Activated CD4-positive, alpha-beta T cell treated with anti-CD3 and anti-CD28 coated beads, Interleukin-2, amount 10 ng/mL, durations not matched to agents 24 days and 14 days (primary cell): ENCODE measurements at places on chromosomes 11 and 22. TPM values are rescaled to one million over a fixed set of nuclear protein-coding genes. Genes with fewer than 3 reads are reported as not detected.
A peak's percentile ranks its signal among the peaks of the same experiment; 100 is the strongest.

The CNIH2 gene
- total RNA-seq = 1.0 and 2.7 TPM in 2 replicates

The TTC28 gene
- 1.3 and 2.2 TPM in 2 replicates for total RNA-seq

The CSF2RB gene
- total RNA-seq = 5.0 and 5.2 TPM in 2 replicates

The DRD4 gene
- 0.14 and 0.28 TPM in 2 replicates for total RNA-seq

The PGA4 gene
- not detected in 2 replicates for total RNA-seq

The KLHL35 gene
- 1.7 and 2.0 TPM in 2 replicates for total RNA-seq

The LRRC75B gene
- 2.6 and 3.2 TPM in 2 replicates for total RNA-seq

GRCh38 chr11:116366980-116367645 lies 405.7 kb downstream of the BUD13 start:
- H3K27ac ChIP-seq = no peak overlapping the region
- H3K4me3 ChIP-seq = no peak overlapping the region
- H3K4me1 ChIP-seq = no peaks in the 10 kb centered on the region
- no peak for DNase-seq

GRCh38 chr11:115198321-115198741 lies 305.9 kb downstream of the CADM1 start:
- no peaks in the 10 kb centered on the region for H3K36me3 ChIP-seq
- peaks cover 4% of the 10 kb centered on the region for H3K4me1 ChIP-seq
- peaks cover 6% of the 10 kb centered on the region for H3K27me3 ChIP-seq
- no peak overlapping the region for H3K27ac ChIP-seq
- no peak for DNase-seq

DNA sequence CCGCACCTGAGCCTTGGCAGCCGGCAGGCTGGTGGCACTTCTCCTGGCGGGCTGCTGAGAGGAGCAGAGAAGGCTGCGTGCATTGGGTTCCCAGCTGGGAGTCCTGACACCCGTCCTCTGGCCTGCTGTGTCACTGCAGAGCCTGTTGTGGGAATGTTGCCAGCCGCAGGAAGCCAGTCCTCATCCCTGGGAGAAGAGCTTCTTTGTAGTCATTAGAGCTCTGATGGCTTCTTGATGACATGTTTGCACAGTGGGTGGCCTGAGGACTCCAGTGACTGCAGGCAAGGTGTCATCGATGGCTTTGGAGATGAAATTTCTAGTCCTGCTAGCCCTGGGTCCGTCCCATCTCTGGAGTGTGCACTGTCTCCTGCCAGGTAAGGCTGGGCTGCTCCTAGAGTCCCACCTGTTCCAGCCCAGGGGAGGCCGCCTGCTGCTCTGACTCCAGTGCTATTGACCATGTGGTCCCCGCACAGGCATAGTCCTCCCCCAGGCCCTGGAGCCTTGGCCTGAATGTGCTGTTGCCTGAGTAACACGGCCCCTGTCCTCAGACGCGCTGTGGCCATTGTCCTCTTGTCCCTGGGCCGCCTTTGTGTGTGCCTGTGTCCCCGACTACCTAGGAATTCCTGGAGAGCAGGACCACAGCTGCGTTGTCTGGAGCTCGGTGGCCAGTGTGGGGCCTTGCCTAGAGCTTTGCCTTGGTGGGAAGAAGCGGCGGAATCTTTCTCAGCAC lies 129.2 kb downstream of the CACNA1I start:
- no peak overlapping the region for H3K27ac ChIP-seq
- H3K4me1 ChIP-seq = no peaks in the 10 kb centered on the region
- DNase-seq = no peak
- H3K27me3 ChIP-seq = peaks cover 7% of the 10 kb centered on the region

GRCh38 chr11:105100206-105100605 lies 39.4 kb downstream of the CARD18 start:
- peak; percentile 74 for DNase-seq
- H3K4me3 ChIP-seq = peak overlapping the region; percentile 85
- peak overlapping the region; percentile 81 for H3K27ac ChIP-seq
- peaks cover 29% of the 10 kb centered on the region for H3K4me1 ChIP-seq
- no peaks in the 10 kb centered on the region for H3K27me3 ChIP-seq

- no peak for DNase-seq
- H3K27ac ChIP-seq = no peak overlapping the region
- no peaks in the 10 kb centered on the region for H3K36me3 ChIP-seq
Observed at GRCh38 chr11:67365736-67366444, 7.5 kb downstream of the CLCF1 start.

- H3K27ac ChIP-seq = no peak overlapping the region
- H3K36me3 ChIP-seq = peaks cover 3% of the 10 kb centered on the region
- DNase-seq = no peak
- no peak overlapping the region for H3K4me3 ChIP-seq
Observed at GRCh38 chr11:65329478-65329877, 4.2 kb upstream of the DPF2 start.

DNA sequence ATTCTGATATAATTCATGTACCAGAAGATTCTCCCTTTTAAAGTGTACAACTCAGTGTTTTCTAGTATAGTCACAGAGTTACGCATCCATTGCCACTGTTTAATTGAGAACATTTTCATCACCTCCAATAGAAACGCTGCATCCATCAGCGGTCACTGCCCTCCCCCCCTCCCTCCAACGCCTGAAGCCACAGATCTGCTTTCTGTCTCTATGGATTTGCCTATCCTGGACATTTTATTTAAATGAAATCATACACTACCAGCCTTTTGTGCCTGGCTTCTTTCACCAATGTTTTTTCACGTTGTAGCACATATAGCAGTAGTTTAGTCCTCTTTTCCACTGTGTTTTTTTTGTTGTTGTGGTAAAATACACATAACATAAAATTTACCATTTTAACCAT lies 22.8 kb downstream of the TCP11L1 start:
- H3K36me3 ChIP-seq = peaks cover 54% of the 10 kb centered on the region
- H3K27ac ChIP-seq = no peak overlapping the region
- DNase-seq = no peak
- no peak overlapping the region for H3K4me3 ChIP-seq
- H3K27me3 ChIP-seq = no peaks in the 10 kb centered on the region
